Breast epithelium (tissue), 4 donors: ENCODE measurements at places on chromosomes 12 and 14.
A peak's percentile ranks its signal among the peaks of the same experiment; 100 is the strongest.

- no peak overlapping the region for H3K27ac ChIP-seq
- H3K4me3 ChIP-seq, result no peak overlapping the region
- no peaks in the 10 kb centered on the region for H3K4me1 ChIP-seq
- H3K27me3 ChIP-seq, result no peaks in the 10 kb centered on the region
- DNase-seq, result no peak
- no peaks in the 10 kb centered on the region for H3K36me3 ChIP-seq
Observed at GRCh38 chr12:78674311-78675090, 190.1 kb upstream of the SYT1 start.

DNA sequence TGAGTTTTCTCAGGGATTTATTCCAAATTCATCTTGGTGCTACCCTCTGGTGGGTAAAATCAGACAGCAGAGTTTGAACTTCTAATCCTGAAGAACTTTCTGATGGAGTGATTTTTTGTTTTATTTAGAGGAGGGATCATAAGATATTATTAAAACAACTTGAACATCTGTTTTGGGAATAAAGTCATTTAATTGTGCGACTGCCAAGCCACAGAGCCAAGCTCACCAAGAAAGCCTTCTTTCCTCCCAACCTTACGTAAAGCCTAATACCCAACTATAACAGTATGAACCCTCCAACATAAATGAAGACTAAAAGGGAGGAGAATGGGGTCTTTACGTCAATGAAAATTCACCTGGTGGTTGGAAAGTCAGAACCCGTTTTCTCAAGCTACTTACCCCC lies 205.5 kb upstream of the IGF1 start:
- no peaks in the 10 kb centered on the region for H3K36me3 ChIP-seq
- no peak overlapping the region for H3K27ac ChIP-seq
- H3K27me3 ChIP-seq, result no peaks in the 10 kb centered on the region
- no peak for DNase-seq
- H3K4me1 ChIP-seq, result no peaks in the 10 kb centered on the region
- no peak overlapping the region for H3K4me3 ChIP-seq

DNA sequence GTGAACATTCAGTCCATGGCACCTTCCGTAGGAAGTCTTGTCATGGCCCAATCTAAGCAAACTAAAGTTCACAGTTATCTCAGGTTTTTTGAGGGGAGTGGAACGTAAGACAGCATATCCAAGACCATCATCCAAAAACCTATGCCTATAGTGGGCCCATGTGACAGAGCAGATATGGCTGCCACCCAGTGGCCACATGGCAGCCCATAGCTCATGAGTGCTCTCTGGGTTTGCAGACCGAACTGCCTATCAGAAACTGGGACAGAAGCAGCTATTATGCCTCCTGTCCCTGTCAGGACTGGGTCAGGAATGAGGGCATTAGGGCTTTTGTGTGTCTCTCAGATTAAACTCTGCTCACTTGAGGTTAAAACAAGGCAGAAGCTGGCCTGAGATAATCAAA lies 503.7 kb downstream of the NRXN3 start:
- H3K4me1 ChIP-seq, result no peaks in the 10 kb centered on the region
- no peaks in the 10 kb centered on the region for H3K27me3 ChIP-seq
- no peak for DNase-seq
- H3K27ac ChIP-seq, result no peak overlapping the region
- no peaks in the 10 kb centered on the region for H3K36me3 ChIP-seq

DNA sequence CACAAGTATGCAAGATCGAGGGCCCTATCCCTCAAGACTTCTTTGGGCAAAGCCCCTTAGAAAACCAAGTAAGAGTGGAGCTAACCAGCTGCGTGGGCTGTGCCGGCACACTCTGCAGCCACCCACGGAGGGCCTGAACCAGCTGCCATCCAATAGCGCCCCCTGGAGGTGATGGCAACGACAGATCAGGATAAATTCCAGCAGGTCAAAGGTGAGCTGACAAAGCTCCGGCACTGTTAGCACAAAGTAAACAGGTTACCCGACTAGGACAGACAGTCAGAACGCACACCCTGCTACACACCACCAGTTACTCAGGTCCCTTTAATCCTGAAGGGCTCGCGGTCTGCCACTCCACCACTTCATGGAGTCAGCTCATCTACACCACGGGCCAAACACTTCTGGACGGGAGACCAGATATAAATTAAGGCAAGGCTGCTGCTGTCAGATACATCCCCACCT lies 4.9 kb downstream of the ZBTB39 start:
- no peaks in the 10 kb centered on the region for H3K27me3 ChIP-seq
- H3K27ac ChIP-seq, result no peak overlapping the region
- H3K4me1 ChIP-seq, result no peaks in the 10 kb centered on the region
- peaks cover 9% of the 10 kb centered on the region for H3K36me3 ChIP-seq
- no peak overlapping the region for H3K4me3 ChIP-seq

DNA sequence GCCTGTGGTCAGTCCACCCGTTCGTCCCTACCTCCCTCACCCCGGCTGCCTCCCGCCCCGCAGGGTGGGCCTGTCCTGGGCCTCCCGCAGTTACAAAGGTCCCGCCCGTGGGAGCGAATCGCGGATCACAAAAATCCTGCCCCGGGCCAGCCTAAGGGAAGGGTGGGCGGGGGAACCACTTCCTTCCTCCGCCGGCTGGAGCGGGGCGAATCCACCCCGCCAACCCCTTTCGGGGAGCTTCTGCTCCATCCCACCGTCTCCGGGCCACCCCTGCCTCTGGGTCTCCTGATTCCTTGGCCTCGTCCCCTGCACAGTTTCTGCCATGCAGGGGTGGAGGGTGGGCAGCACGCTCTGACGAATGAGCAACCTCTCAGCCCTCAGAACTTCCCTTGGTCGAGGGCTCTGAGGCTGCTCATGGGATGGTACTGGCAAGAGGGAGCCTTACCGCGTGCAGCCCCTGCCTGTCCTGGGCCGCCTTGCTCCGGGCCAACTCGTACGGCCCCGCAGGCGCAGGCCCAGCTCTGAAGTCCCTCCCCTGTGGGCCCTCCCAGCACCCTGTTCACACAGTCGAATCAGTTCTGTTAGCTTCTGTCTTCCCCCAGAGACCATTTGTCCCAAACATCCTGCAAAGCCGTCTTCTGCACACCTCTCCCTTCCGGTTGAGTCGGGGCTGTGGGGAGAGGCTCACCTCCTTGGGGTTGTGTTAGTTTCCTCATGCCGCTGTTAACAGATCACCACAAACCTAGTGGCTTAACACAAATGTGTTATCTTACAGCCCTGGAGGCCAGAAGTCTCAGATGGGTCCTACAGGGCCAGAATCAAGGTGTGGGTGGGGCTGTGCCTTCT lies 589 bp upstream of the HVCN1 start:
- peak overlapping the region; percentile 56 for H3K27ac ChIP-seq
- H3K4me3 ChIP-seq, result peak overlapping the region; percentile 60
- peaks cover 5% of the 10 kb centered on the region for H3K4me1 ChIP-seq

DNA sequence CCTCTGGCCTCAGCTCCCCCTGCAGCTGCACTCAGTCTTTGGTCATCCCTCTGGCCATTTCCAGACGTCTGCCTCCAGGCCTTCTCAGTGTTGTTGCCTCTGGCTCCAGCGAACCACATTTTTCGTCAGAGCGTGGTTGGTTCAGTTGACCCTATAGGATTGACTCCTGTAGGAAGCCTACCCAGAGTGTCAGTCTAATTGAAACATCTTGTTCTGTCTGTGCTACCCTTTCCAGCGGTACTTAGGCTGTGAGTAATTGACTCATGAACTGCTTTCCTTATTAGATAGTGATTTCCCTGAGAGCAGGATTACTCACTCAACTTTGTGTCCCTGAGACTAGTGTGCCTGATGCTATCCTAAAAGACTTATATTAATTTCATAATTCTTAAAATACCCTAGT lies 373.2 kb downstream of the ATP23 start:
- no peak for DNase-seq
- H3K27me3 ChIP-seq, result no peaks in the 10 kb centered on the region
- no peak overlapping the region for H3K27ac ChIP-seq
- H3K4me3 ChIP-seq, result no peak overlapping the region
- H3K36me3 ChIP-seq, result no peaks in the 10 kb centered on the region

DNA sequence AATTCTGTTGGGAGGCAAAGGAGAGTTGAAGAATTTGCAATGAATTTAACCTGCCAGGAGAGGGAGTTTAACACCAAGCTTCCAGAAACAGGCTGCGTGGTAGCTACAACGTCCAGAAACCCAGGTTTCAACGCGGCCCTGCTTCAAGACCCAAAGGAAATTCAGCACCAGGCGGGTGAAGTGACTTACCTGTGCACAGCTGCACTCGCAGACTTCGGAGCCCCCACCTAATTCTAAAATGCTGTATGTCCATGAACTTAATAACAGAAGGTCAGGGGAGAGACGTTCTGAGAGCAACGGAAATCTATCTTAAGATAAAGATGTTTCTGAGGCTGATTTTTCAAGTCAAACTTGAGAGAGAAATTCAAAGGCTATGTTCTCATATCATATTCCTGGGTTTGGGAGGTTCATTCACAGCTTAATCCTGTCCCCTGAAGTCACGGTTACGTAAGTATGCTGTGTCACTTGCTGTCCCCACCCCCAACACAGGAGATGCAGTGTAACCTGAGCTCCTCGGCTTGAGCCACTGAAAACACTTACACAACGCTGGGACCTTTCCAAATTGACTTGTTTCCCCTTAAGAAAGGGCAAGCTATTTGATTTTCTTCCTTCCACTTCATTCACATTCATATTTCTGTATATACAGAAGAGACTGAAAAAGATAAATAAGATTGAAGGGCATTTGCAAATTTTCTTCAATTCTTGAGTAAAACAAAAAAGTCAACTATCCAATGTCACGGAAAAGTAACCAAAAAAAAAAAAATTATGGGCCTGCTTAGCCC lies 22.7 kb downstream of the CLIP1 start:
- no peaks in the 10 kb centered on the region for H3K27me3 ChIP-seq
- peak overlapping the region; percentile 89 for H3K27ac ChIP-seq
- DNase-seq, result peak; percentile 91
- H3K36me3 ChIP-seq, result no peaks in the 10 kb centered on the region
- no peak overlapping the region for H3K4me3 ChIP-seq

DNA sequence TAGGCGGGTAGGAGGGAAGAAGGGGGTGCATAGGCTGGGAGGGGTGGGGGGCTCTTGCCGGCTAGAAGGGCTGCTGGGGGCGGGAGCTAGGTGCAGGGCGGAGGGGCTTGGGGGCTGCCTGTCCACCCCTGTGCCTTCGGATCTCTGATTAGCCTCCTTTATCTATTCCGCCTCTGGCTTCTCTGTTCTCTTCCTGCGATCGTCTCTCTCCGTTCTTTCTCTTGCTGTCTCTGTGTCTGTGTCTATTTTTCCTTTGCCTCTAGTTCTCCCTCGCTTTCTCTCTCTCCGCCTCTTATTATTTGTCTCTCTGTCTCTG lies 166.7 kb upstream of the LHX5 start:
- H3K4me1 ChIP-seq, result no peaks in the 10 kb centered on the region
- peaks cover 69% of the 10 kb centered on the region for H3K27me3 ChIP-seq
- no peak for DNase-seq
- no peak overlapping the region for H3K4me3 ChIP-seq
- no peak overlapping the region for H3K27ac ChIP-seq

GRCh38 chr12:119147847-119148448 lies 30.8 kb upstream of the HSPB8 start:
- H3K27me3 ChIP-seq, result peaks cover 18% of the 10 kb centered on the region
- H3K4me1 ChIP-seq, result no peaks in the 10 kb centered on the region
- H3K27ac ChIP-seq, result peak overlapping the region; percentile 25
- H3K36me3 ChIP-seq, result no peaks in the 10 kb centered on the region
- DNase-seq, result no peak

- no peak overlapping the region for H3K4me3 ChIP-seq
- H3K27ac ChIP-seq, result no peak overlapping the region
- no peaks in the 10 kb centered on the region for H3K27me3 ChIP-seq
- DNase-seq, result no peak
- no peaks in the 10 kb centered on the region for H3K4me1 ChIP-seq
Observed at GRCh38 chr14:101220921-101221510, 317.5 kb upstream of the RTL1 start.

DNA sequence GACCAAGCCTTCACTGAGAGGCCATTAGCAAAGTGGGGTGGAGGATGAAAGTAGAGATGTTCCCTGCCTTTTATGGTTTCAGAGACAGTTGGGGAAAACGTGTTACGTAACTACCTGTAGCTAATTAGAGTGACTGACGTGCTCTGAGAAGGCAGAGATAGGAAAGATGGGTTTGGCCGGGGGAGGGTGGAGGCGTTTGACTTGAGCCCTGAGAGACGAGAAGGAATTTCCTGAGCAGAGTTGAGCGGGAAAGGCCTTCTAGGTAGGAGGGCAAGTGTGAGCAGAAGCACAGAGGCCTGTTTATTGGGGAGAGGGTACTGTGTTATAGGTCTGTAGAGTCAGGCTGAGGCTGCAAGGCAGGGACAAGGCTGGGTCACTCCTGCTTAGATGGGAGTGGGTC lies 8.6 kb downstream of the TUNAR start:
- DNase-seq, result no peak
- no peaks in the 10 kb centered on the region for H3K4me1 ChIP-seq
- H3K36me3 ChIP-seq, result no peaks in the 10 kb centered on the region
- no peak overlapping the region for H3K4me3 ChIP-seq
- H3K27me3 ChIP-seq, result peaks cover 8% of the 10 kb centered on the region

GRCh38 chr12:95809000-95809680 lies 18.6 kb upstream of the NTN4 start:
- no peak overlapping the region for H3K4me3 ChIP-seq
- H3K36me3 ChIP-seq, result no peaks in the 10 kb centered on the region
- H3K27me3 ChIP-seq, result no peaks in the 10 kb centered on the region

GRCh38 chr14:64109819-64110554 lies 184.2 kb downstream of the ESR2 start:
- no peak overlapping the region for H3K4me3 ChIP-seq
- no peak overlapping the region for H3K27ac ChIP-seq
- H3K27me3 ChIP-seq, result no peaks in the 10 kb centered on the region
- H3K4me1 ChIP-seq, result no peaks in the 10 kb centered on the region

- no peaks in the 10 kb centered on the region for H3K36me3 ChIP-seq
- H3K27ac ChIP-seq, result no peak overlapping the region
- no peaks in the 10 kb centered on the region for H3K4me1 ChIP-seq
- no peaks in the 10 kb centered on the region for H3K27me3 ChIP-seq
- no peak overlapping the region for H3K4me3 ChIP-seq
Observed at GRCh38 chr12:4540638-4541037, 1.9 kb downstream of the RAD51AP1 start.

DNA sequence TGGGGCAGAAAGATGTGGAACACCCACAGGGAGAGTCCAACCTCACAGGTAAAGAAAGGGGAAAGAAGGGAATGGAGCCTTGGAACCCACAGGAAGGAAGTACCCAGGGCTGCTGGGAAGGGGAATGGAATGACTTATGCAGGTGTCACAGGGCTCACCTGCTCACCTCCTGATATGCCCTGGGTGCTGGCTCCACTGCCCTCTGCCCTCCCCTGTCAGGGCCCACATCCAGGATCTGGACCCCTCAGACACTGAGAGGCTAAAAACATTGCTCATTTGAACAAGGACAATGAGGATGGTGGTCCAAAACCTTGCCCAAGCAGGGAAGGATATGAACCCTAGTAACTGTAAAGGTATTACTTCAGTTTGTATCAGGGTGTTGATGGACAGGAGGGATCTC lies 19.3 kb downstream of the ZBTB39 start:
- no peak for DNase-seq
- H3K36me3 ChIP-seq, result no peaks in the 10 kb centered on the region
- H3K27me3 ChIP-seq, result no peaks in the 10 kb centered on the region
- no peak overlapping the region for H3K4me3 ChIP-seq

GRCh38 chr12:95034750-95035149 lies 31.3 kb upstream of the NDUFA12 start:
- no peaks in the 10 kb centered on the region for H3K4me1 ChIP-seq
- no peaks in the 10 kb centered on the region for H3K36me3 ChIP-seq
- no peaks in the 10 kb centered on the region for H3K27me3 ChIP-seq
- no peak overlapping the region for H3K4me3 ChIP-seq
- no peak overlapping the region for H3K27ac ChIP-seq
- DNase-seq, result no peak

GRCh38 chr14:65872536-65872935 lies 460.0 kb downstream of the FUT8 start:
- no peak for DNase-seq
- no peak overlapping the region for H3K4me3 ChIP-seq
- H3K36me3 ChIP-seq, result no peaks in the 10 kb centered on the region
- no peaks in the 10 kb centered on the region for H3K4me1 ChIP-seq
- no peaks in the 10 kb centered on the region for H3K27me3 ChIP-seq
